ENCODE measurements at places on chromosomes 3 and 15.

GRCh38 chr3:143203142-143203541 is 83.6 kb downstream of the CHST2 start:
- no peak for DNase-seq

GRCh38 chr15:40471808-40472150 is 995 bp downstream of the CHST14 start:
- peak; percentile 23 for DNase-seq

DNA sequence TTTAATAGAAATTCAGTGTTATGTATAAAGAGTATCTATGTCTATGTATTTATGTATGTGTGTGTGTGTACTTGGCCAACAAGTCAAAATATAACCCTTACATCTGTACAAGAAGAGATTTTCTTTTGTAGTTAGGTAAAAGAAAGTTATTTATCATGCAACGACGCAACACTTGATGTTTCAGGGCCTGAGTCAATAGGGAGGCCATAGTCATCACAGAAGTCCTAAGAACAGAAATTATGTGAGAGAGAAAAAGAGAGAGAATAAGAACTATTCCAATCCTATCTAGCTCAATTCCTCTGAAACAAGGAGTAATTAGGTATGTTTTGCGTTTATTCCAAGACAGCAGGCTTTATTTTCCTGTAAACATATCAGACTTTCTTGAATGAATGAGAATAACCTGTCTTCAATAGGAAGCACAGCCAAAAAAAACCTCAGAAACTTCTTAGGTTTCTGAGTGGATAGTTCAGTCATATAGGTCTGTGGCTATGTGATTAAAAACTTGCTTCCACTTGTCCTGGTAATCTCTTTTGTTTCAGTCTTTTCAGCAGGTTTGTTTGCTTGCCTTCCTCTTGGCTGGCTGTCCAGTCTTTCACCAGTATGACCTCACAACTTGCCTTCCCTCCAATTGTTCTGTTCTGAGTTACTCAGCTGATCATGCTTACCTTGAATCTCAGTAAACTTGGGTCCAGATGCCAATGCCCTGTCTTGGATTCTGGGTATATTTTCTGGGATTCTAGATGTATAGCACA is 382.4 kb upstream of the GBE1 start:
- DNase-seq = no peak

GRCh38 chr15:71115567-71116351 is 488 bp downstream of the THSD4 start:
- DNase-seq = peak; percentile 69

Data from choroid plexus epithelial cell (primary cell).